Activated CD4-positive, alpha-beta T cell treated with anti-CD3 and anti-CD28 coated beads for 4 hours (primary cell): ENCODE measurements at places on chromosomes 1 and 21.

GRCh38 chr21:36513430-36513829 lies 33.5 kb upstream of the CLDN14 start:
- no peak for DNase-seq

DNA sequence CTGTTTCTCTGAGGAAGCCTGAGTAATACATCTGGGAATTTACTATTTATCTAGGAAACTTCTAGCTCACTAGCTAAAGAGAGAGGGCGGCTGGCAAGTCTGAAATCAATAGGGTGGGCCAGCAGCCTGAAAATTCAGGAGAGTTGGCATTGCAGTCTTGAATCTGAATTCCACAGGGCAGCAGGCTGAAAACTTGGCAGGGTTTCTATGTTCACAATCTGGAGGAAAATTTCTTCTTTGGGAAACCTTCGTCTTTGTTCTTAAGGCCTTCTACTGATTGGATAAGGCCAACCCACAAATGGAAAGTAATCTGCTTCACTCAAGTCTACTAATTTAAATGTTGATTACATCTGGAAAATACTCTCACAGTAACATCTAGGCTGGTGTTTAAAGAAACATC lies 101.0 kb upstream of the COG2 start:
- DNase-seq: no peak

DNA sequence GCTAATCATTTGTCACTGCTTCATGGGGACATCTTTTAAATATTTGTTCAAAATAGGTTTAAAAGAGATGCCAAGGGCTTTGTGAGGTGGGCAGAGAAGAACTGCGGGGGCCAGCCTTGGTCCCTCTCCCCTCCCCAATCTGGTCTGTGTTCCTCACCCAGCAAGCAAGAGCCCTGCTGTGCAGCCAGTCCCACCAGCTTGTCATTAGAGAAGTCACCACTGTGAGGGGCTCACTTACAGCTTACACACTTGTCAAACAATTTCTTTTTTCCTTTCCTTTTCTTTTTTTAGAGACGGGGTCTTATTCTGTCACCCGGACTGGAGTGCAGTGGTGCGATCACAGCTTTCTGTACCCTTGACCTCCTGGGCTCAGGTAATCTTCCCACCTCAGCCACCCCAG lies 10.4 kb upstream of the CDK18 start:
- DNase-seq: no peak

DNA sequence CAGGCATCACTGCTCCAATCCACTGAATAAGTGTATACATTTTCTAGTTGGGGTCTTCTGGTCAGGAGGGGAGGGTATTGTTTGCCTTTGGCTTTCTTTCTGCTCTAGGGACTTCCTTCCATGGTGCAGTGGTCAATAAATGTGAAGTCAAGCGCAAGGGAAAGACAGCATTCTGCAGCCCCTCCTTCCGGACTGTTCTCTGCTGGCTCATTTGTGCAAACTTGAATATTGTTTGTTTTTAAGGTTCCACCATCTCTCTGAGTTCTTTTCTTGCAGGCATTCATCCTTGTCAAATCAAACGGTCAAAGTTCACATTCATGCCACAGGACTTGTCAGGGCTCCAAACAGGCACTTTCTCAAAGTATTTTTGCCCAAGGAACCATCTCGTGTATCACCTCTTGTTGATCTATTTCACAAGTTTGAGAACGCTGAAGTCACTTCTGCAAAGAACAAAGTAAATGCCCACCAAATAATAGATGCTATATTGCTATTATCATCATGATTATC lies 205.6 kb upstream of the KAZN start:
- DNase-seq: no peak

GRCh38 chr21:15370462-15370975 lies 305.7 kb upstream of the NRIP1 start:
- no peak for DNase-seq

GRCh38 chr1:15353839-15354579 lies 55.7 kb upstream of the EFHD2 start:
- no peak for DNase-seq
